ENCODE measurements at places on chromosomes 2 and 18.

- peak; percentile 69 for DNase-seq
Observed at GRCh38 chr2:242088471-242089212, 219.1 kb downstream of the RTP5 start.

DNA sequence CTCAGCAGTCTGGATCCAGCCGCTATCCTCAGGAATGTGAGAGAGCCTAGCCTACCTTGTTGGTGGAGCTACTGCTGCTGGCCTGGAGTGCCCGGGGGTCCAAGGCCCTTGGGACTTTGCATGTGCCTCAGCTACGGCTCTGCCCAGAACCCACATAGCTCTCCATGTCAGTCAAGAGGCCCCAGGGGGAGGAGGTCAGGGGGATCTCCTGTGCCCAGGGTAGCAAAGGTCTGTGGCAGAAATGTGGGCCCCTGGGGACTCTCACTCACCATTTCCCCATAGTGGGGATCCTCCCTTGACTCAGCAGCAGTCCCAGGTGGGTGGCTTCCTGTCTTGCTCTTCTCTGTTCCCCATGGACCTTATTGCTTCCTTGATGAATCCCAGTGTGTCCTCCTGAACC, 342.7 kb upstream of the CHAC2 start:
- DNase-seq, result no peak

DNA sequence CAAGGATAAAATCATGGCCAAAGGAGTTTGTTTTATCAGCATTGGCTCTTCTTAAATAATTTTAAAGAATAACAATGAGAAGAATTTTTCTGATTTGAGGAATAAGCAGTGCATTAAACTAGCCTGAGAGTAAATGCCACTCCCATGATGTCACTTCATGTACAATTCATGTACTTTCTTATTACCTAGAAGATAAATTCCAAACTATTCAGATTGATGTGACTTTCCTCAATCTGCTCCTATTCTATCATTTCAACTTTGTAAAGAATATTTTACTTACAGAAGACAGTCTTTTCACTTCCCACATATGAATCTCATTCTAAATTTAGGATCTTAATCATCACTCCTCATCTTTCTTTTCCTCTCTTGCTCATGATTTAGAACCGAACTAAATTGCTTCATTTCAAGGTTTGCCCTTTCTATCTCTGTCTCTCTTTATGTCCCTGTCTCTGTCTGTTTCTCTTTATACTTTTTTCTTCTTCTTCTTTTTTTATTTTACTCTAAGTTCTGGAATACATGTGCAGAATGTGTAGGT, 1142.0 kb upstream of the PIK3C3 start:
- no peak for DNase-seq

GRCh38 chr2:223576873-223577272, 25.3 kb downstream of the SCG2 start:
- no peak for DNase-seq

GRCh38 chr2:119106301-119106897, 52.2 kb downstream of the C1QL2 start:
- no peak for DNase-seq
